ENCODE measurements at places on chromosomes 7 and 10.
A peak's percentile ranks its signal among the peaks of the same experiment; 100 is the strongest.

DNA sequence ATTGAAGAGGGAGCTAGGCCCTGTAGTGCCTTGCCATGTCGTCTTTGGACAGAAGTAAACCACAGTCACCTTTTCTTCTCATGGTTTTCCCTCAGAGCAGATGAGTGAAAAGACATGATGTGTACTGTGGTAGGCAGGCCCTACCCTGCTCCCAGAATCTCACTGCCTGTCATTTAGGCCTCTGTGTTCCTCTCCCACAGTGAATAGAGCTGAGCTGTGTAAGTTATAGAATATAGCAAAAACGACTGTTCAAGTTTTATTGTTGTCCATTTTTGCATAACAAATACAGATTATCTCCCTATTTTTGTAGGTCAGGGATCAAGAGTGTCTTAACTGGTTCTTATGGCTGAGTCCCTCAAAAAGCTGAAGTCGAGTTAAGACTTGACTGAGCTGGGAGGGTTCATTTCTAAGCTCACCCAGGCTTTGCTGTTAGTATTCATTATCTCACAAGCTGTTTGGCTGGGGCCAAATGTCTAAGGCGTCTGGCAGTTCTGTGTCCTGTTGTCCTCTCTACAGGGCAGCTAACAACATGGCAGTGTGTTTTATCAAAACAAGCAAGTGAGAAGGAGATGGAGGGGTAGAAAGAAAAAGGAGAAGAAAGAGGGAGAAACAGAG, 780.9 kb upstream of the POM121L12 start:
- DNase-seq = no peak

- no peak for DNase-seq
Measured at GRCh38 chr10:4477664-4478063, 348.3 kb upstream of the AKR1E2 start.

DNA sequence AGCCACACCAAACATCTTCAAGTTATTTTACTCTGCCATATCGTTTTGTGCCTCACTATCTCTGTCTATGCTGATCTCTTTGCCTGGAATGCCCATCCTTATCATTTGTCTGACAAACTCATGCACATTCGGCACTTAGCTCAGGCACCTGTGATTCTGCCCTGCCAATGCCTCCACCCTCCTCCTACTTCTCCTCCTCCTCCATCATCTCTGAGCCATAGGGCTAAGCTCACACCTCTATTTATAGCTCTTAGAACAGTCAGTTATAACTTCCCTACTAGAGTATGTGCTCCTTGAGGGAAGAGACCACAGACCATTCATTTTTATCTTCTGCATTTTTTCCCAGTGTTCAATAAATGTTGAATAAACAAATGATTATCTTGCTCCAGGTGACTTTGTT, 51.2 kb upstream of the CDK13 start:
- no peak for DNase-seq

DNA sequence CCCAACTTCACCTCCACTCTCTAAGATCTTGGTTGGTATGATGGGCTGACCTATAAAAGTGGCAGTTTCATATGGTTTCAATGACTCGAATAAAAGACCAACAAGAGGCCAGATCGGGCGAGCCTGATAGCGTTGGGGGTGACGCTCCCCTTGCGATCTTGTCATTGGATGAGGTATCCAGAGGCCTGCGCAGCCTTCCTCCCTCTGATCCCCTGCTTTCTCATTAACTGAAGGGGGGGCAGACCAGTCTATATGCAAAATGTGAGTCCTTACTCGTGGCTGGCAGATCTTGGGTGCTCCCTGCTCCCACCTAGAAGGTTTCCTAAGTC, 937 bp upstream of the COBL start:
- no peak for DNase-seq

- DNase-seq = peak; percentile 78
Measured at GRCh38 chr7:142813226-142813625, 41.6 kb upstream of the EPHB6 start.

GRCh38 chr7:139635526-139636302, 112.2 kb downstream of the CLEC2L start:
- no peak for DNase-seq

- DNase-seq = no peak
Measured at GRCh38 chr7:77202481-77202976, 2.9 kb upstream of the FGL2 start.

DNA sequence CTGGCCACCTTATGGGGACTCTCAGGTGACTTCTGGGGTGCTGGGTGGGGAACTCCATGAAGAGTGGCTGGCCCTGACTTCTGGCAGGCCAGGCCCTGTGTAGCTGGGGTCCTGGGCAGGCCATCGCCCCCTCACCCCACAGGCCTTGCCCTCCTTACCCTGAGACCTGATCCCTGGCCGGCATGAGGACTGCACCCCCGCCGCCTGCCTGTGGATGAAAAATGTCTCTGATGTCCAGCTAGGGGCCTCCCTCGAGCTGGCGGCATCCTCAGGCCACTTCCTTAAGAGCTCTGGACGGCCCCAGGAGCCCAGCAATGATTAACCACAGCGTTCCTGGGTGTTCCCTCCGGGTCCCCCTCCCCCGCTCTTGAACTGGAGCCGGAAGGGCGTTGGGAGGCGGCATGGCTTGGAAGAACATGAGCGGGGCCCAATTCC, 31.8 kb upstream of the SHH start:
- no peak for DNase-seq

DNA sequence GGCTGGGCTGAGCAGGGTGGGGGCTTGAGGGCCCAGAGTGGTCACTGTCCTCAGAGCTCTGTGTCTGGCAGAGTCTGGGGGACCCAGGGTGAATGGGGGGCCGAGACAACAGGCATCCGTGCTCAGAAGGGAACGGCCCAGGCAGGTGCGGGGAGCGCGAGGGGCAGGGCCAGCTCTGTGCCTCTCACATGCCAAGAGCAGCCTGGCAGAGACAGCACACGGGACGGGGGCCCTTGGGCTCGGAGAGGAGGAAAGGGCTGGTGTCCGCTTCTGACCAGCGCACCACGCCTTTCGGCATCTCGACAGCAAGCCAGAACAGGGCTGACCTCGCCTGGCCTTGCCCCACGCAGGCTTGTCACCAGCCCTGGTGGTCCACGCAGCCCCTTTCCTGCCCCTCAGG, 13.4 kb downstream of the AMZ1 start:
- no peak for DNase-seq

DNA sequence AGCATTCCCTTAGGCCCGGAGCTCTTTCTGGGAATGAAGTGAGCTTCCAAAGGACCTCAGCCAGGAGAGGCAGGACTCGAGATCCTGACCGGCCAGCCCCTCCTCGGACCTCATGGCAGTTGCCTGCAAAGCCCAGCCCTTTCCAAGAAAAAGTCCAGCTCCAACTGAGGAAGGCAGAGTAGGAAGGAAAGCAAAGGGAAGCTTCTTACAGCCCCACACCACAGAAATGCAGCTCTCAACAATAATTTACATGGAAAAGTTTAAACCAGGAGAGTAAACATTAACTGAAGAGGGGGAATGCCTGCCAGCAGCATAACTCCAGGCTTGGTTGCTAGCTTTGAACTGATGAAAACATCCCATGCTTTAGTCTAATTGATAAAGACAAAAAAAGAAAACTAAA, 153.9 kb upstream of the PFKP start:
- no peak for DNase-seq
